ENCODE measurements at places on chromosomes 4 and X.

GRCh38 chr4:184099535-184099966 lies 118.1 kb downstream of the ENPP6 start:
- no peak for DNase-seq

DNA sequence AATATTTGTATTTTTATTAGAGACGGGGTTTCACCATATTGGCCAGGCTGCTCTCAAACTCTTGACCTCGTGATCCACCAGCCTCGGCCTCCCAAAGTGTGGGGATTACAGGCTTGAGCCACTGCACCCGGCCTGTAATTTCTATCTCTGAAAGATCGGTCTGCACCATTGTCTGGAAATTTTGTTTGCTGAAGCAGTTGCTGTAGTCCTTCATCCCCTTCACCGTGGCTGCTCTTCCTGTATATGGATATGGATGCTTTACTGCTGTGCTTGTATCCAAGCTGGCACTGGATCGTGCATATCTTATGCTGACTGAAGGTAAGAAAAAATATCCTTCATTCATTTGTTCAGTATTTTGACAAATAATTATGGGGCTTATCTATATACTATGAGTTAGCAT lies 338.4 kb upstream of the GNPDA2 start:
- DNase-seq: no peak

DNA sequence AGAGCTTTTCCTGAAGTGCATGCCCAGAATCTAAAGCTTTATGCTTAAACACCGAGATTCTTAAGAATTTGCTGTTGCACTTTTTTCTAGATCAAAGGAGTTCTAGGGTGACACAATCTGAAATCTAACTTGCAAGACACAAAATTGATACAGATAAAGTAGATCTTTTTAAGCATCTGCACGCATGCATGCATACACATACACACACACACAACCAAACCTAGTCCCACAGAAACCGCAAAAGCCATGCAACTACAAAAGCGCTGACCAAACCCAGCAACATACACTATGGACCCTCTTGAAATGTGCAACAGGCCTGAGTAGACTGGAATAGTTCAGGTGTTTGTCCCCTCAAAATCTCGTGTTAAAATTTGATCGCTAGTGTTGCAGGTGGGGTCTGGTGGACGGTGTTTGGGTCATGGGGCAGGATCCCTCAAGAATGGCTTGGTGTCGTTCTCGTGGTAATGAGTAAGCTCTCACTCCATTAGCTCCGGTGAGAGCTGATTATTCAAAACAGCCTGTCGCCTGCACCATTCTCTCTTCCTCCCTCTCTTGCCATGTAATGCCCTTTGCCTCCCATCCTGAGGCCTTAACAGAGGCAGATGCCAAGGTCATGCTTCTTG lies 52.7 kb downstream of the IRF2 start:
- no peak for DNase-seq

DNA sequence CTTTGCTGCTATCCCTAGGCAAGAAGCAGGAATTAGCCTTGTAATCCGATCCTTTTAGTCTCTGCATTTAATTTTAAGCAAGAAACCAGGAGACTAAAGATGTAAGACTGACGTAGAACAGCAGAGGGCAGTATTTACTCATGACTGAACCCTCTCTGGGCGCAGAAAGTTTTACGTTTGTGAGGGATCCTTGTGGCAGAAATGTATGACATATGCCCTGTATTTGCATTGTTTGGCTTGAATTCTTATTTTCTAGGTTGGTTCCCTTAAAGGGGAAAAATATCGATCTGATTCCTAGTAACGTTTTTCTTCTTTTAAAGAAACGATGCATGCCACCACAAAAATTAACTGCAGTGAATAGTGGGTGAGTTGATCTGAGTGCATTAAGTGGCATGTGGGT lies 1.3 kb upstream of the FAT4 start:
- no peak for DNase-seq

GRCh38 chr4:185514182-185514697 lies 21.1 kb downstream of the PDLIM3 start:
- no peak for DNase-seq

DNA sequence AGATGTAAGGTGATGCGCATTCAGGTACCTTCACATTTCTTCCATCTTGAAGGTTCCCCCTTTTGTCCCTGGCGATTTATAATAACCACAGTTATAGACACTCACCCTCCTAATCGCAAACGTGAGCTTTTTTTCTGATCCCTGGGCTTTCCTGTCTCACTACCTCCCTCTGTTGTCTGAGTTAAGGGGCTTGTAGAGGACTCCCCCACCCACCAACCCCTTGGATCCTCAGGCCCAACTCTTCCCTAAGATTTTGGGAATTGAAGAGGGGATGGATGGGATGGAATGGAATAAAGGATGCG lies 1.4 kb downstream of the CNKSR2 start:
- DNase-seq: no peak

DNA sequence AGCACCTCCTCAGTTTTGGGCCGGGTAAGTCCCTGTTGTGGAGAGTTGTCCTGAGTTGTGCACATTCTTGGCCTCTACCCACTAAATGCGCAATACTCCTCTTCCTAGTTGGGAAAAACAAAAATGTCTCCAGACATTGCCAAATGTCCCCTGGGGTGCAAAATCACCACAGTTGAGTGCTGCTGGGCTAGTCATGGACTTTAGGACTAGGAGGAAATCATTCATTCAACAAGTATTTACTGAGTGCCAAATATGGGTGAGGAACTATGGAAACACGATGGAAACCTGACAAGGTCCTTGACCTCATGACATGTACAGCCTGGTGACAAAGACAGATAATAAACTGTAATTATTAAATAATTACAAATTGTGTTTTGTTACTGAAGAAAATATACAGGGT lies 71.6 kb downstream of the STX18 start:
- no peak for DNase-seq

GRCh38 chrX:97740886-97741285 lies 857.2 kb downstream of the RPA4 start:
- no peak for DNase-seq

DNA sequence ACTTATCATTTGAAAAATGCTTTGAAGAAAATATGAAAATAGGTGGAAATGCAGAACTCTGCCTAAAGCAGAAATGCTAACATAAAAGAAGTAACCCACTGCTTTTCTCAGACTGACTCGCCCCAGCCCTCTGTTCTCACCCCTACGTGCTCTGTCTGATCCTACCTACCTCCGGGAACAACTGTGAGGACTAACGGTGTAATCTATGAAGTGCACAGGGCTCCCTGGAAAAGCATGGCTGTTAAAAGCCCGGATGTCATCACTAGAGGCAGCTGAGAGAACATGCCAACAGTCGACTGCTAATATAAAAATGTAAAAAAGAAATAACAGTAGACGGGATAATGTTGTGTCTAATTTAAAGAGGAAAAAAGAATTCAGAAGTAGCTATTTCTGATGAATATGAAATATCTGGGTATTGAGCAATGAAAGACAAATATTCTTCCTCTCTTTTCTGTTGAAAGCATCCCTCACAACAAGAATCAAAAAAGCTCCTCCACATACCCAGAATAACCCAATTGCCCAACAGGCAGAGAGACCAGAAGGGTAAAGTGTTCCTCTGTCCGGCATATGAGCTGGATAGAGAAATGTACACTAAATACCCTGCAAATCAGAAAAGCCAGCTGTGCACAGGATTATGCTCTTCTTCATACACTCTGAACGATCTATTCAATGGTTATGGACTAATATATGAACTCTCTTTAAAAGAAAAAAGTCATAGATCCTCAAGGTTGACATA lies 130.7 kb downstream of the TSPAN5 start:
- DNase-seq: no peak

DNA sequence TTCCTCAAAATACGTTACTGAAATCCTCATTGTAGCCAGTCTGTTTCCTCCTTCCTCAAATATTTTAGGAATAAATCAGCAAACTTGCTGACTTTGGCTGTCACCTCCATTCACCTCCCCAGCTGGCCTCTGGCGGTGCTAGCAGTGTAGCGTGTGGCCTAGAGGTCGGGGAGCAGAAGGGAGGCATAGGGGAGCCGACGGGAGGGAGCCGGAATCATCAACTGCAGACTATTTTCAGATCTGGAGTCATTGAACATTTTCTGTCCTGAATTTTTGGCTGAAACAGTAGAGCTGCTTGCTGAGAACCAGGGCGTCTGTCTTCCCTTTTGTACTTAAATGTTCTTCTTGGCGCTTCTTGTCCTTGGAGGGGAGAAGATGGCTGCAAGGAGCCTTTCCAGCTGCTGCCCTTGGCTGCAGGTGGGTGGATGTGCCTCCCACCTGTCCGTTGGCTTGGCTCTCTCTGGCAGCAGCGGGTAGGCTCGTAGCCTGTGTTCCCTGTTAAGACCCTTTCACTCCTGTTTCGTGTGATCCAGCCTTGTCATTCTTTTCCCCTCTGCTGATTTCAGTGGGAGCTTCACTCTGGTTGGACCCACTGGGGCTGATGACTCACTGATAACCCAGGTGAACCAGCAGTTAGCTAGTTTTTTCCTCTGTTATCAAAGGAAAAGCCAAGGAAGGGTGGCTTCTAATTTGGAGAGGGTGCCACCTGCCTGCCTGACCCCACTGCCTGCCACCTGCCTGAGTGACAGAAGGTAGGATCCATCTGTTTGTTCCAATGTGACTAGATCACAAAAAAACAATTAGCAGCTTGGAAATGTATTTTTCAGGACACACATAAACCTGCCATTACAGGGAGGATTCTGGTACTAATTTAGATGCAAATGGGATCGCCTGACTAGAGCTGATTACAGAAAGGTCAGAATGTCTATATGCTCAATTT lies 135.9 kb downstream of the GATB start:
- no peak for DNase-seq

All from activated gamma-delta T cell treated with anti-CD3 and anti-CD28 coated beads, Interleukin-2, amount 50 U/mL, for 16 hours (primary cell).